ENCODE measurements at places on chromosomes 6 and 20.
A peak's percentile ranks its signal among the peaks of the same experiment; 100 is the strongest.

DNA sequence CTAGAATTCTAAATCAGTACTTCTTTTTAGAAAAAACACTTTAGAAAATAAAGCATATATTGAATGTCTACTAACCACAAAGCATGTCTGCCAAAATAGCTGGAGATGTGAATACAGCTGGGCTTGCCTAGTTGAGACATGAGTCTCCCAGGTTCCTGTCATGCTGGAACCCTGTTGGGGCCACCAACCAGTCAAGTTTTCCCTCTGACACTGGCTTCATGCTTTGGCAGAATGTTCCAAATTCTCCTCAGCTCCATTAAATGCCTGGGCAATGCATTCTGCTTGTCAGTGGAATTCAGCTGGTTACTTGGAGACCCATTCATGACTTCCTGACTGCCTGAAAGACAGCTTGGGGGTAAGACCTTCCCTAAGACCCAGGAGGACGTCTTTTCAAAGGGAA is 87.2 kb downstream of the PRND start:
- no peak for DNase-seq

- no peak for DNase-seq
Observed at GRCh38 chr20:39717936-39718335, 755.8 kb downstream of the DHX35 start.

DNA sequence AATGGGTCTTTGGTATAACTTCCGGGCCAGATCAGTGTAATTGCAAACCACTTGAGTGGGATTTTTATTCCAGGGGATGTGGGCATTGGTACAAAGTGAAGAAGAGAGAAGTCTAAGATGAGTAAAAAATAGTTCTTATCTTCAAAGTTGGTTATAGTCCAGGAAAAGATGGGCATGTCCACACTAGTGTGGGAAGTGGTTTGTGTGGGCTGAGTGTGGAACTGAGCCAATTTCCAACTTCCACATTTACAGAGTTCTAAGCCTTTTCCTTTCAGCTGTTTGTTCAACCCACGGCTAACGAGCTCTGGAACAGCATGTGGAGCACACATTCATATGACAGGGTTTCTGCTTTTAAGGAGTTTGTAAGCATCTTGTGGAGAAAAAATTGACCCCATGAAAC is 72.3 kb upstream of the IFNGR1 start:
- DNase-seq, result no peak

DNA sequence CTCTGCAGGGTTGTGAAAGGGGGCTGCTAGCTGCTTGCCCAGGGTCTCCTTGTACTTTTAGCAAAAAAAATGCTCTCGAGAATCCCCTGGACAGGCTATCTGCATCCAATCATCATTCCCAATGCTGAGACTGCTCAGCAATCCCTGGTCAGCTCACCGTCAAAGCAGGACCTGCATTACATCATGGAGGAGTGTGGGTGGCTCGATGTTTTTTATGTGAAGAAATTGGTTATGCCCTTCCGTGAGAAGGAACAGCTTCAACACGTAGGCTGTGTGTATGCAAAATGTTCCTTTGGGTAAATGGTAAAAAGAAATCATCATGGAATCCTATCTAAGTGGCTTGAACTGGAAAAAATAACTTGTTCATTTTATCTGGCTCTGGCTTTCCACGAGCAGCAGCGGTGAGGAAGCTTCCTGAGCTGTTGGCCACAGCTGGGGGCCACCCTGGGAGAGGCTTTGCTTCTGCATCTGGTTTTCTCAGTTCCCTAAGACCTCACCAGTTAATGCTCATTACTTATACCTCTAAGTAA is 111.4 kb downstream of the FYN start:
- DNase-seq, result no peak

DNA sequence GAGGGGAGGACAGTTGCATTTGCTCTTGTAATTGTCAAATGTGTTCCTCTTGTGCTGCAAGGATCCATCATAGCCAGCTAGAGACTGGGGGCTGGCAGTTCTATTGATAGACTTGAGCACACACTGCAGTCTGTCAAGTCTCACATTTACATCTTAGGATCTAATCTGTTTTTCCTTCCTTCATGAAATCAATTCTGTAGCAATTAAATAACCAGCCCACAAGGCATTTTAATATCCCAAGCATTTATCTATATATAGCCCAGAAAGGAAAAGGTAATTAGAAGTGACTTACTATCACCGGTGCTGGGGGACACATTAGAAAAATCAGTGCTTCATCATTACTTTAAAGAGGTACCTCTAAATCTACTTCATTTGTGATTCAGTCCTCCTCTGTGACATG is 143.0 kb upstream of the STXBP5 start:
- no peak for DNase-seq

DNA sequence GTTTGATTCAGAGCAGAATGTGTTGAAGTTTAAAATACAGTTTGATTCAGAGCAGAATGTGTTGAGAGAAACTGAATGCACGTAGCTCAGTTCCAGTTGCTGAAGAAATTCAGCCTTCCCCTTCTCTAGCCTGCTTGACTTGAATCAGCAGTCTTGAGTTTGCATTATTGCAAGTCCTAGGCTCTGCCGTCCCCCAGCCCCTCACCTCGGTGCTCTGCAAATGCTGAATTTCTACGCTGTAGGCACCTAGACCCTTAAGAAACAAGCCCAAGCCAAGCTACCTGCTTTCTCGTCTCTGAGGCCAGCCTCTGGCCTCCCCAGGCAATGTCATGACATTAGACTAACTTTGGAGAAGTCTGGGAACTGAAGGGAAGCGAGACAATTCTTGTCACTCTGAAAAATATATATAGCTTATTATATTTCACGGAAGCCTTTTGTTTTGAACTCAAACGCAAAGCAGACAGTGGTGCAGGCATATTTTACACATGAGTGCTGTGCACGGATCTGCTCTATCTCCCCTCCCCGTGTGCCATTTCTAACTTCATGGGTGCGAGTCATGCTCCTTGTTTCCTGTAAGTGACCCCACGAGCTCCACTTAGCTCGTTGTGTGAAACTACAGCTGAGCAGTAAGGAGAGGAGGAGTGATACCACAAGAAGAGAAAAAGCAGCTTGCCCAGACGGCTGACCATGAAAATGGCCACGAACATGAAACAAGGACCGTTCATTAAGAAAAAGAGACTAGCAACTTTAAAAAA is 71.4 kb upstream of the DUSP22 start:
- DNase-seq, result no peak

DNA sequence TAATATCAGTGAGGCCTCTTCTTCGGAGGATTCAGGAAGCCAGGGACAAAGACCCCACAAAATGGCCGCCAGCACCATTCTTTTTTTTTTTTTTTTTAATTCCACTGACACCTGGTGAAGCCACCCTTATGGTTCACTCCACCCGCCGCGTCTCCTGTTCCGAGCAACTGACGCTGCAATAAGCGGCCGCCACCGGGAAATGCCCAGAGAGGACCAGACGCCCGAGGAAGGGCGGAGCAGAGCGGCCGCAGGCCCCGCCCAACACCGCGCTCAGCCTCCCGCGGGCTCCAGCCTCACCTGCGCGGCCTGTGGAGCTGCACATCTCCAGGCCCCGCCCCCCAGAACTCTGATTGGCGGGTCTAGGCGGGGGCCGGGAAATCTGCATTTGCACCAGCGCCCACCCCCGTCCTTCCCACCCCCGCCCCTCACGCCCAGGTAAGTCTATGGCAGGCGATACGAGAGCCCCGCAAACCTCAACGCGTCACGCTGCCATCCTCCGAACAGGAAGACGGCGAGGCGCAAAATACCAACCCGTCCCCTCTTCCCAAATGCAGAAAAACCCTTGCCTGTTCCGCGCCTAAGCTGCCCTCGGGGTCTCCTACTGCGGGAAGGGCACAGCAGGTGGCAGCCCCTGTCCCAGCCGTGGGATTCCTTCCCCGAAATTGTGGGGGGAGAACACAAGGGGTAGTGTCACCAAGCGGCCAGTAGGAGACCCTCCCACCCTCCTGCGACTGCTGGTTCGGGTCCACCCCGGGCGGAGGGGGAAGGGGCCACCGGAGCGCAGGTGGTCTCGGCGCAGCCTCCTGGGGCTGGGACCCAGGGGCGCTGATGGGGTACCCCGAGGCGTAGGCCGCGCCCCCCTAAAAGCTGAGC is 960 bp downstream of the ATP9A start:
- peak; percentile 1 for DNase-seq

- no peak for DNase-seq
Observed at GRCh38 chr6:158086504-158087223, 81.4 kb downstream of the SERAC1 start.

DNA sequence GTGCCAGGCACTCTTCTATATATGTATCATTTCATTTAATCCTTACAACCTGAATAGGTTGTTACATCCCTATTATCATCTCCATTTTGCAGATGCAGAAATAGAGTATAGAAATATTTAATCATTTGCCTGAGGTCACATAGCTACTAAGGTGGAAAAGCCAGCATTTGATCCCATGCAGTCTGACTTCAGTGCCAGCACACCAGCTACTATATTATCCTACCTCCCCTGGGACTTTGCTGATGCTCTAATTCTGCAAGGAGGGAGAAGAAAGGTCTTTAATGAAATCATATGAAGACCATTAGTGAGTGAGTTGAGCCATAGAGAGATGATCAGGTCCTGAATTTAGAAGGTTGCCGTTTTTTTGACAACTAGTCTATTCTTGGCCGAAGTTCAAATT is 53.7 kb downstream of the TOP1 start:
- no peak for DNase-seq

DNA sequence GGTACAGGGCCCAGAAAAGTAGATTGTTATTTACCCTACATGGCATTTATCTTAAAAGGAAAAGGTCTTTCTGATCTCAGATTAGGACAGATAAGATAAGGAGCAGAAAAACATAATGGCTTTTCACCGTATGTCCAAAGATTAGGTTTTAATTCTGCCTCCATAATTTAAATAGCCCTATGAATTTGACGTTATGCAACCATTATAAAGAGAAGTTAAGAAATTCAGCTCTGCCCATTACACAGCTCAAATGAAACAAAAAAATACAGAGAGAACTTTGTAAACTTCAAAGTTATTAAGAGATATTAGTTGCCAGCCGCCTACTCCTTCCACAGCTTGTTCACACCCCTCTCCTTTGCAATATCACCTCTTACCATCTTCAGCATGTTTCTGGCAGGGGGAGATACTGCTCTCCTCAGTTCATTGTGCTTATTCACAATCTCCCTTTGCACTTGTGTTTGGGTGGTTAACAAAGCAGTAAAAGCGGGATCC is 8.1 kb downstream of the CRISP3 start:
- no peak for DNase-seq

GRCh38 chr6:118594877-118595276 is 46.8 kb downstream of the PLN start:
- DNase-seq, result no peak

GRCh38 chr6:89970609-89971337 is 76.5 kb downstream of the GJA10 start:
- no peak for DNase-seq

DNA sequence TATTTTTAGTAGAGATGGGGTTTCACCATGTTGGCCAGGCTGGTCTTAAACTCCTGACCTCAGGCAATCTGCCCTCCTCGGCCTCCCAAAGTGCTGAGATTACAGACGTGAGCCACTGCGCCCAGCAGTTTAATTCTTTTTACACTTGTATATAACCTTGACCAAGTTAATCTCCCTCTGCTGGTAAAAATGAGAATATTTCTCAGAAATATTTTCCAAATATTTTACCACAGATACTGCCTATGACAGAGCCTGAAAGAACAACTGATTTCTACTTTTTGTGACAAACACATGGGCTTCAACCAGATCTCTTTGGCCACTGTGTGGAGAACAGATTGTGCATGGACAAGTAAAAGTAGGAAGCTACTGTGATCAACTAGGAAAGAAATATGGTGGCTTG is 21.2 kb upstream of the NHSL1 start:
- DNase-seq, result no peak

DNA sequence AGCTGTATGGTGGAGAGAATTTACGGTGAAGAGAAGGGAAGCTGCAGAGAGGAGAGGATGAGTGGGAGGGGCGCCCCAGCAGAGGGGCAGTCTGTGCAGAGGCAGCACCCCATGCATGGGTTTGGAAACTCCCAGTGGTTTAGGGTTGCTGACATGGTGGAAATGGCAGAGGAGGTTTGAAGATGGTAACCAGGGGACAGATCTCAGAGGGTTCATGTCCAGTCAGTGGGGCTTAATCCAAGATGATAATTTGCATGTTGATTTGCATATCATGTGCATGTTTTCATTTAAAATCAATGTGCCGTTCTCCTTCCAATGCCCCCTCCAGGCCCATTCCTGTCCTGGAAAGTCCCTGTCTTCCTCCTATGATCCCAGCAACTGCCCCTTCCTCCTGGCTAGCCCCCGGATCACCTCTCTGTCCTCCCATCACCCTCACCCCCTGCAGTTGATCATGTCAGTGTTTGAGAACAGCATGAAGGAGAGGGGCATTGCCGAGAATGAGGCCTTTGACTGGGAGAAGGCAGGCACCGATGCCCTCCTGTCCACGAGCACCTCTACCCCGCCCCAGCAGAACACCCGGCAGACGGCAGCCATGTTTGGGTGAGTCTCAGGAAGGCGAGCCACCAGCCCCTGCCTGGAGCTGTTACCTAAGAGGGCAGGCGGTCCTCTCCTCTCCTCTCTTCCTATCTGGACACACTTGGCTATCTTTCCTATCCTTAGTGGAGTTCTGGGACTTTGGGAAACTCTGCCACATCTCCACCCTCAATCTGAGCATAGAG is 14.3 kb downstream of the TTBK1 start:
- no peak for DNase-seq

DNA sequence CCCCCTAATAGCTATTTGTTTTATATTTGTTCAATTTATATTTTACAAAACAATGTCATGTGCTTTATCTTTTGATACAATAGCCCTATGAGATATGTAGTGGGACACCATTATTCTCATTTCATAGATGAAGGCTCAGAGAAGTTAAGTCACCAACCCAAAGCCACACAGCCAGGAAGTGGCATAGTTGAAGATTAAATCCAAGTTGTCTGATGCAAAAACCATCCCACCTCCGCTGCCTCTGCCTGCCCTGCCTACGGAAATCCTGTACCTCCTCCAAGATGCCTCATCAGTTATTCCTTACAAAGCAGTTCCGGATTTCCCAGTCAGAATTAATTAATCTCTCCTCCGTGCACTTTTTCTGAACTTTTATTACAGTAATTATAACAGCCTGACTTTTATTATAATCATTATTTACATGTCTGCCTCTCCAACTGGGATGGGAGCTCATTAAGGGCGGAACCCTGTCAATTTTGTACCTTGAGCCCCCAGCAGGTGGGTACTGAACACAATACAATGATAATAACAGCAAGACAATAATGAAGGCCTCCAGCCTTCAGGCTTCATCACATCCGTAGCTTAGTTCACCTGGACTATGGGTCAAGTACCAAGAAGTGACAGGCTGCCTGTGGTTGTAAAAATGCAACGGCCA is 54.7 kb downstream of the LRFN2 start:
- no peak for DNase-seq

- no peak for DNase-seq
Observed at GRCh38 chr6:151441390-151442166, 10.3 kb downstream of the RMND1 start.

All from activated T-cell treated with anti-CD3 and anti-CD28 coated beads for 1 hour (primary cell).